ENCODE measurements at places on chromosomes 11 and 22.

DNA sequence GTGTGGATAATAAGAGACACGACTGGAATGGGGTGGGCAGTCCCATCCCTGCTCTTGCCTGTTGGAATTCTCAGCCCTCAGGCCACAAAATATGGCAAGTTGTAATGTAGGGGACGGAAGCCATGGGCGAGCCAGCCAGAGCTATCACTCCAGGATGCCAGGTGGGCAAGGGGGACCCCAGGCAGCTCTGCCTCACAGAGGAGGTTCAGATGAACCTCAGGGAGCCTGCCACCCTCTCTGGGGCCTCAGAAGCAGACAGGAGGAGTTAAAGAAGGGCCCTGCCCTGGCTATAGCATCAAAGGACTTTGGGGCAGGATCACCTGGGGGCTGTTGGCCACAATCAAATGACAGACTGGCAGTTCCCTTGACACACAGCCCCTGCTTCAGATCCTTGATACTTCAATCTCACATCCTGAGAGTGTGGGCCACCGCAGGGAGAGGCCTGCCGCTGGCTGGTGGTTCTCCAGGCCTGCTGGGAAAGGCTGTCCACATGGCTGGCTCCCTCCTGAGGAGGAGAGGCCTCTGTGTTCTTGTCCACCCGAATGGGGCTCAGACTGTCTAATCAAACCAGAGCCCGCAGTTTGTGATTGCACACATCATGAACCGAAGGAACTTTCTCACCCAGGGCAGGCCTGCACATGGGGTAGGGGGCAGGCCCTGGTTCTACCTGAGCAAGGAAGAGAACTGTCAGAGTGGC is 31.4 kb downstream of the IGLL1 start:
- DNase-seq: no peak

DNA sequence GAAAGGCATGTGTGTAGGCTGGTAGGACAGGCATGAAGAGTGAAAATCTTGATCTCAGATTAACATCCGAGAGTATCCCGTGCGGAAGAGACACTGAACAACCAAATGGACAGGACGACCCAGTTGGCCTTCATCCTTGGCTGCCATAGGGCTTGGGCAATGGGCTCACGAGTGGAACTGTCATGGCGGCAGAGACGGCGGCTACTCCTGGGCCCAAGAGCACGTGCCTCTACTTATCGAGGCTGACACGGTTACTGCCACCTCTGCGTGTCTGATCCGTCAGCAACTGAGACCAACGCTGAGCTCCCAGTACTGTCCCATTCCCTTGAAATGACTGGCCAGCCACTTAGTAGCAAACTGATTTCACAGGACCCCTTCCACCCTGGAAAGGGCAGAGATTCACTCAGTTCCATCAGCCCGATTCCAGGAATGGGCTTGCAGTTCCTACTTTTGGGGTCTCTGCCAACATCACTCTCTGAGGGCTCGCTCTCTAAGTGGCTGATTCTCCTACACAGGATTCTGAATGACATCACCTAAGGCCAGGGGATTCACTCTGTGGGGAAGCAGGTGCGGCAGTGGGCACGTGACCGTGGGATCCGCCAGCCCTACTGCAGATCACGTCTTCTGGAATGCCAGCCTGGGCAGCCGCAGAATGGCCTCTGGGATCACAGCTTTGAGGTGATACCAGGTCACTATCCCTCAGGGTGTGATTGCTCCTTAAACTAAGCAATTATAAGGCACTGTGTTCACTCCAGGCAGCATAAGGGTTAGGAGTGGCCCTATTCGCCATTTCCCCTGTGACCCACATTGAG is 97.8 kb downstream of the RPS6KA4 start:
- DNase-seq: no peak

DNA sequence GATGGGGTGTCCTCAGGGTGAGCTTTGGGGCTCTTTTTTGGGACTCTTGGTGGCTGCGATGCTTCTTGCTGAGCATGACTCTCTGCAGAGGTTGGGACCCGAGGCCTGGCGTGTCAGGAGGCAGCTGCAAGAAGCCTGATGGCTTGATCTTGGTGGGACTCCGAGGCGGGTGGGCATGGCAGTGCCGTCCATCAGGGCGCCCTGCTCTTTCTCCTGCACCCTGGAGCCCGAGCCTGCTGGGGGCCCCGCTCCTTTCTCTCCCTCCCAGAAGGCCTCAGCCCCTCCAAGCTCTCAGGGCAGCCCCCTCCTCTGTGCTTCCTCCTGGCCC is 432.7 kb downstream of the TBC1D22A start:
- DNase-seq: no peak

DNA sequence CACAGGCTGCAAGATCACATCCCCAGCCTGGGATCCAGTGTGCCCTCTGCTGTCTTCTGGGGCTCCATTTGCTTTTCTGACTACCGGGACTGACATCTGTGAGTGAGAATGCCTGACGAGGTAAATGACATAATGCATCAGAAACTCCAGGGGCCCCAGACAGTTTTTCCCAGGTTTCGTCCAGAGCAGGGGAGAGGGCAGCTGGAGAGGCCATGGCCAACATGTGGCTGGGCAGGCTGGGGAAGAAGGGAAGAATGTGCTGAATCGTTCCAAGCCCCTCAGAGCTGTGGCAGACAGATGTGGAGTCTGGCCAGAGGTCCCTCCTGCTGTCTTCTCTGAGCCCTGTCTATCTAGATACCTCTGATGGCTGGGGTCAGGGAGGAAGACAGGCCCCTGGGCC is 163.9 kb downstream of the TRIM29 start:
- DNase-seq: no peak

DNA sequence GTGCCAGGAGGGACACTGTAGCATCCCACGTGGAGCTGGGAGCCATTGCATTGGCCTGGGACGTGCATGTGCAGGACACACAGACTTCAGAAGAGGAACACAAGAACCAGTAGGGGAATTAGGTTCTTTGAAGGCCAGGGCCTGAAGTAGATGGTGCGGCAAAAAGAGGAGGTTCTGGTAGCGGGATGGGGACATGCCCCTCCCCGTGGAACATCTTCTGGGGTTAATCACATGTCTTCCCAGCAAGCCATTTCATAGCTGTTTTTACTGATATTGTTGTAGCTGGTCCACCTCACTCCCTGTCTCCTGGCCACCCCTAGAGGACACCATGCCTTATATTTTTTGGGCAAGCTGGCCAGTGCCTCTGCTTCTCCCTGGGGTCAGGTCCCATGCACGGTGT is 74.3 kb downstream of the SCN3B start:
- DNase-seq: no peak

- DNase-seq: no peak
Measured at GRCh38 chr11:72439455-72439854, 5.1 kb upstream of the CLPB start.

Measured in effector CD8-positive, alpha-beta T cell (primary cell).